ENCODE measurements at places on chromosomes 1 and 21.

GRCh38 chr21:29851611-29852010, 88.2 kb downstream of the GRIK1 start:
- DNase-seq, result no peak

- DNase-seq, result no peak
These were observed 495.6 kb upstream of the NEGR1 start for GRCh38 chr1:72777918-72778317.

GRCh38 chr1:12552111-12552888, 65.7 kb downstream of the DHRS3 start:
- DNase-seq, result no peak

GRCh38 chr1:45198185-45198584, 8.2 kb downstream of the ZSWIM5 start:
- no peak for DNase-seq

DNA sequence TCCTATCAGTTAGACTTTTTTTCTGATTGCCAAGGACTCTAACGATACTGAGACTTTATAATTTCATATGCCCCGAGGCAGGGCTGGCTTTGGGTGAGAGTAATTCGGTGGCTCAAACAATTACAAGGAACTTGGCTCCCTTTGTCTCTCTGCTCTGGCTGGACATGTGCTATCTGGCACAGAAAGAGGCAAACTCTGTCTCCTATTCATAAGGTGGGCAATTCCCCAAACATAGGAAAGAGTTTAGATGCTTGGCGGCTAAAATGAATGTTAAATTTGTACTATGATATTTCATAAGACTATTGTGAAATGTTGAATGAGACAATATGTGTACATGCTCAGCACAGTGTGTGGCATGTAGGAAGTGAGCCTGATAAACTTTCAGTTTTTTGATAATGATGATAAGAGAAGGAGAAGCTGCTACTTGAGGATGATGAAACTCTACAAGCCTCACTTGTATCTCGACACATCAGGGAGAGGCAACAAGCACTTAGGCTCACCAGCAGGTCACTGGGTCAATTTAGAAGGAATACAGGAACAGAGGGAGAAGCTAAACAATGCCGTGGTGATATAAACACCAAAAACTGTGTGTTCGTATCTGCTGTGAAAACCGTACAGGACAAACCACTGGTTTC, 12.6 kb upstream of the NTPCR start:
- DNase-seq, result no peak

DNA sequence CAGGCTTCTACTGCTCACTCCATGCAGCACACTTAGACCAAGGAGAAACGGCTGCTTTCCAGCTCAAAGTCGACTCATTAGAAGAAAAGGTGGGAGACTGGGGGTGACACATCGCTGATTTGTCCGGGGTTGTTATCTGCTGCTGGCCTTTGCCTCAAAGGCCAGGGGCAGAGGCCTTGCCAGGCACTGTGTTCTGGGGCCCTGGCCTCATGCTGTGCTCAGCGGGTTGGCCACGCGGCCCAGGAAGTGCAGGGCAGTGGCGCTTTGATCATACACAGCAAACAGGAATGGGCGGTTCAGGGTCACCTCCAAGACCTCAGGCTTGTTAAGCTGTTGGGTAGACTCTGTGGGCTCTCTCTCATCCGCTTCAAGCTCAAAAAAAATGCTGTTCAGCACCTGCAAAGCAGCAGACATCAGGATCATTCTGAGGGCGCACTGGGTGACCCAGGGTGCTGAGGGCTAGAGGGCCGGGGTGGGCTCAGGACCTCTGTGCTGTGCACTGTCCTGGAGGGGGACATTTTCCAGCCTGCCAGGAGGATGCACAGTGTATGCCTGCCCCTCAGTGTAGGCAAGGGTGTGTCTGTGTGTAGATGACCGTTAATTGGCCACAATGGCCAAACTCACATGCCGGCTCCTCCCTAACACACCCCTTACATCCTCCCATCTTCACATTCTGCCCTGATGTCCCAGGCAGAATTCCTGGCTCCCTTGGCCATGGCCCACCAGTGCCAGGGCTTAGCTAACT, 10.8 kb downstream of the AGT start:
- DNase-seq, result no peak
